ENCODE measurements at places on chromosomes 12 and 14.
A peak's percentile ranks its signal among the peaks of the same experiment; 100 is the strongest.

GRCh38 chr14:65242732-65243134, 140.4 kb upstream of the MAX start:
- no peak for DNase-seq

DNA sequence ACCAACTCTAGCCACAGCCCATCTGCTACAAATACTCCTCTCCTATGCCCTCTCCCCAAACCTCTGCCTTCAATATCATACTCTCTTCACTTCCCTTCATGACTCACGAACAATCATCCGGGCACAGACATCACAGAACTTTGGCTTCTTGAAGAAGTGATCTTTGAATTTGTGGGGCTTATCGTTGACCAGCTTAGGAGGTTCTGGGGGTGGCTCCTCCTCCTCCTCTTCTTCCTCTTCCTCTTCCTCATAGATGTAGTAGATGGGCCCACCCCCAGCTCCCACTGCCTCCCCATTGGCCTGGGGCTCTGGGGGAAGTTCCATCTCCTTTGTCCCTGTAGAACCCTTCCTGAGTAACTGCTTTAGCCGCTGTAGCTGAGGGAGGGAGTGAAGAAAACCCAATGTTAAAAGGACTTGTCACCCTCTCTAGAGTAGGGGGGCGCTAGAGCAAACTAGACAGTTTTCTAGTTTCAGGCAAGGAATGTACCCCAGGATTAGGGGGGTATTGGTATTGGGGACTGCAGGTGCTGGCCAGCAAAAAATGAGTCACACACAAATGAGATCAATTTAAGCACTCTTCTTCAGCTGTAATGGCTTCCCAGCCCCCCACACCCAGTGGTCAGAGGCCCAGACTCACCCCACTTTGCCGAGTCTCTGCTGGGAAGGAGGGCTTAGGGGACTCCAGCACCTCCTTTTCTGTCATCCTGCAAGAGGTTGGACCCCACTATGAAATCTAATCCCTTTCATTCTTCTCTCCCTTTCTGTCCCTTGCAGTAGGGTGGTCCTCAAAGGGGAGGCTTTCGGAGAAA, 1.8 kb downstream of the STAC3 start:
- no peak for DNase-seq

GRCh38 chr14:24984846-24985589, 64.9 kb downstream of the STXBP6 start:
- no peak for DNase-seq

DNA sequence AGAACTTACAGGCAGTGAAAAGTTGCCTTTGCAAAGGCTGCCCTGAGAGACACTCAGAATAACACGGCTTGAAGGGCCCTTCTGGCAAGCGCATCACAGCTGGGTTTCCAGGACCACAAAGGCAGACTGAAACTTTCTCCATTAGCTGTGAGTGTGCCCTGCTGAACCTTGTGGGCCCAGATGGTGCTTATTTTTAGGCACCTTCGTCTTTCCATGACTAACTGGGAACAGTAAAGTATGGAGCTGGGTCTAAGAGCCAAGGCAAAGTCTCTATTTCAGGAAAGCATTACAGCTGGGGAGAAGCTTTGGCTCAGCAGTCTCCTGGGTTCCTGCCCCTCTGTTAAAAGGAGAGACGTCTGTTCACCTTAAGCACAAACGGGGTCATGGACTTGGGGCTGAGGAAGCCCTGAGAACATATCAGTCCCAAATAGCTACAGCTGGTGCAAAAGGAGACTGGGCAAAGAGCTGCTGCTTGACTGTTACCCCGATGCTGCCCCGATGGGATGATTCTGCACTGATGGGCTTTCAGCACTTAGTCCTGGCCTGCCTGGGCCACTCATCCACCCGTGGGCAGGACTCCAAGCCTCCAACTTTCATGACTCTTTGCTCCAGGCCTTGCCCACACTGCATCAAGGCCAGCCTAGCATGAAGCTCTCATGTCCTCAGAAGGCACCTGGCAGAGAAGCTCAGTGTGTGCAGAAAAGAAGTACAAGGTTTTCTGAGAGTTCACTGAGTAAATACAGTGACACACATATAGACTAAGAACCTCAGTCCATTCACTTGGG, 248.3 kb downstream of the PHLDA1 start:
- DNase-seq: peak; percentile 36

- no peak for DNase-seq
These were observed 24.7 kb upstream of the PWP1 start for GRCh38 chr12:107660861-107661415.

- DNase-seq: no peak
These were observed 92.8 kb upstream of the TMCC3 start for GRCh38 chr12:94743174-94743573.

DNA sequence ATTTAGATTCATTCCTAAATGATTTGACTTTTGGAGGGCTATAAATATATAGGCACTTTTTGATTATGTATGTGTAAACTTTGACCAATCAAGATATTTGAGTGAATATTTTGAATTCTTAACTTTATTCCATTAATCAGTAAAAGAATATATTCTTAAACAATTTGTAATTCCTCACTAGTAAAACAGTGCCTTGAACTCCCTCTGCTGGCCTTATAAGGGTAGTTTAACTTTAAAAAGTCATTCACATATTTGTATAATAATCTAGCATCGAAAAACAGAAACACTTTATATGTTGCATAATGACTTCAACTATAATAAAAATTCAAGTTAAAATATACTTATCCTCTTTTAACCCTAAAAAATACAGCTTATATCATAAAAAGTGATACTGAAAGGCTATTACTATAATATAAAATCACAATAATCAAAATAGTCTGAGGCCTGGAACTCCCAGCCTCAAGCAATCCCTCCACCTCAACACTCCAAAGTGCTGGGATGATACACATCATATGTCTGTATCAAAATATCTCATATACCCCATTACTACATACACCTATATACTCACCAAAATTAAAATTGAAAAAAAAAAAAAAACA, 31.2 kb downstream of the CCDC59 start:
- peak; percentile 22 for DNase-seq

DNA sequence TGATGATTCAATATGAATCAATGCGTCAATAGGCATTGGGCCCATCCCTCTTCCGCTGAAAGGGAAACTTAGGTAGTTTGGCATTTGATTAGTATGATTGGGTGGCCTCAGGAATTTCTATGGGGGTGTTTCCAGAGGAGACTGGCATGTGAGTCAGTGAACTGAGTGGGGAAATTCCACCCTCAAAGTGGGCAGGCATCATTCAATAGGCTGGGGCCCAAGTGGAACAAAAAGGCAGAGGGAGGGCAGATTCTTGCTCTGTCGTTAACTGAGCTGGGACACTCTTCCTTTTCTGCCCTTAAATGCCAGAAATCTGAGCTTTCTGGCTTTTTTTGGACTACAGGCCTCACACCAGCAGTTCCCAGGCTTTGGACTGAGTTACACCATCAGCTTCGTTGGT, 373.5 kb downstream of the RPS29 start:
- no peak for DNase-seq

DNA sequence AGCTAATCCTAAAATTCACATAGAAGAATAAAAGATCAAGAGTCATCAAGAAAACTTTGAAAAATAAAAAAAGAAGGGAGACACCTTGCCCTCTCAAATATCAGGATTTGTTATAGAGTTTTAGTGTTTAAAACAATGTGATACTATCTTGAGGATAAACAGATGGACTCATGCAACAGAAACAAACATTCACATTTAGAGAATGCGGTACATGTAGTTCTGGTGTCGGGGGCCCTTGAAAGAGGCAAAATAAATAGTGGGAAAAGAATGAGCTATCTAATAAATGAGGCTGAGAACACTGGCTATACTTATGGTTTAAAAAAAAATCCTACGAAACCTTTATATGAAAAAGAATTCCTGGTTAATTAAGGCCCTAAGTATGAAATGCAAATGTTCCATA, 127.7 kb downstream of the LLPH start:
- no peak for DNase-seq

DNA sequence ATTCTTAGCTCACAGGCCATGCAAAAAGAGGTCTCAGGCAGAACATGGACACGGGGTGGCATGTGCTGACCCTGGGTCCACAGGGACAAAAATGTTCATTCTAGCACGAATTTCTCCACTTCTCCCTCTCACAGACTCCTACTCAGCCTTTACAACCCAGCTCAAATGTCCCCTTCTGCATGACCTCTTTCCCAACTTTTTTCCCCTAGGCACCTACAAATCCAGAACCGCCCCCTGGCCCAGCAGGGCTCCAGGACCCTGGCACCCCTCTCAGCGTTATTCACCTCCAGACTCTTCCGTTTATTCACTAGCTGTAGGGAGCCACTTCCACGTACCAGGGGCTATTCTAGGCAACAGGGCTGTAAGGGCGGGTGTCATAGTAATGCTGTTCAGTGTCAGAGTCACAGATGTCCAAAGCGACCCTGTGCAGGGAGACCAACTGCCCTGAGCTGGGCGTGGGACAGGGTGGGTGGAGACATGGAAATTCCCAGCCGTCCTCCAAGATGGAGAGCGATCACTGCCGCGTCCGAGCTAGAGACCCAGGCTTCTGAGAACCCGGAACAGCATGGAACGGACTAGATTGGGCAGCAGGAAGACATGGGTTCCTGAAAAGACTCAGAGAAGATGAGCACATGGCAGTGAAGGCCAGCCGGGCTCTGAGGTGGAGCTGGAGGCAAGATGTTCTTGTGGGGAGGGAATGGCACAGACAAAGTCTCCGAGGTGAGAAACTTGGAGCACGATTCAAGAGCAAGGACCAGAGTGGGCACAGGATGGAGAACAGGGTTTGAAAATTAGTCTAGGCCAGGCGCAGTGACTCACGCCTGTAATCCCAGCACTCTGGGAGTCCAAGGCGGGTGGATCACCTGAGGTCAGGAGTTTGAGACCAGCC, 274.9 kb upstream of the RTL1 start:
- no peak for DNase-seq

GRCh38 chr14:100771121-100771800, 44.6 kb downstream of the DLK1 start:
- DNase-seq: no peak

DNA sequence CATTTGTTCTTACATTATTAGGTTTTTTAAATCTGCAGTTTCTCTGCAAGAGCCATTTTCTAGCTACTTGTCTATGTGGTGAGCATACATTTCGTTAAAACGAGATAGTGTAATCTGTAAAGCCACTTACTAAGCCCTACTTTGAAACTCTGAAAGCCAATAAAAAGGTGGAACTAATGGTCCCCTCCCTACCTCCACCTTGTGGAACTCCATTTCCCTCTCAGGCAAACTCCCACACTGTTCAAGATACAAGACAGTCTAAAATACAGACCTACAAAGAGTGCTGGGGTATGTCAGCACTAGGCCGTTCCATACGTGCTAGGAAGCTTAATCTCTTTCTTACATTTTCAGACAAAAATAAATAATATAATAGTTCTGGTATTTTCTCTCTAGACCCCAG, 74.1 kb downstream of the DUSP6 start:
- DNase-seq: no peak

DNA sequence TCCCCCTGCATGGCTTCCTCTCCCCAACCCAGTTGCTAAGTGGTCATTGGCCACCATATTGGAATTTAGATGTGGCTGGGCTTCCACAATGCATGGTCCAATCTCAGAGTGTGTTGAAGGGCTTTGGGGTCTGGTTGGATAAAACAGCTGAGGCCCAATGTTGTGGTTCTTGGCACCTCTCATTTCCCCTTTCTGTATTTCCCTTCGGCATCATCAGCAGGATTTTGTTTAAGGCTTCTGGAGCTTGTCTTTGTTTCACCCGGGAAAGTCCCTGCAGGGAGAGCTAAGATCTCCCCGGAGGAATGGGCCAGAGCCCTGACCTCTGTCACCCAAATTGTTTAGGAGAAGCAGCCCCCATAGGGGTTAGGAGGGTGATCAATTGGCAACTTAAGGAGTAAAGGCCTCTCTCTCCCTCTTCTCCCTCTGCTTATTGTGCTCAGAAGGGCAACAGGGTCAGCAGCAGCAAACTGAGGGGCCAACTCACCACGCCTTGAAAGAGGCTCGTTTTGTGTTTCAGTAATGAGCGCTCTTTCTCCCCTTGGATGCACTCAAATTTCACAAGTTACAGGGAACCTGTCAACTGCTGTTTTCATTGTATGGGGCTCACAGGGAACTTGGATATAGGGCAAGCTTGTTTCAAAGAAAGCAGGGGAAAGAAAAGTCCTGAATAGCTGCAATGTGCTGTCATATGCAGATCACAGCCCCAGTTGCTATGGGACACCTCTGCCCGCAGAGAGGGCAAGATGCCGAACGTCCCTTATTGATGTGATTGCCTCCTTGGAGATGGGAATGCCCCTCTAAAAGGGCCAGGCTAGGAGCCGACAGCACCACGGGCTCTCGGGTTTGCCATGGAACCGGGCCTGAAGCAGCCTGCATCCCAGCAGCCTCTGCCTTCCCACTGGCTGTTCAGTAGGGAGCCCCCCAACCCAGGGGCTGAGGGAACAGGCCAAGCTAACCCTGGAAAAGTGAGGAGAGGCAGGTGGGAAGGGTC, 223.7 kb downstream of the ZFP36L1 start:
- DNase-seq: no peak

- DNase-seq: peak; percentile 48
These were observed 450.5 kb downstream of the TMEM117 start for GRCh38 chr12:44286336-44286735.

DNA sequence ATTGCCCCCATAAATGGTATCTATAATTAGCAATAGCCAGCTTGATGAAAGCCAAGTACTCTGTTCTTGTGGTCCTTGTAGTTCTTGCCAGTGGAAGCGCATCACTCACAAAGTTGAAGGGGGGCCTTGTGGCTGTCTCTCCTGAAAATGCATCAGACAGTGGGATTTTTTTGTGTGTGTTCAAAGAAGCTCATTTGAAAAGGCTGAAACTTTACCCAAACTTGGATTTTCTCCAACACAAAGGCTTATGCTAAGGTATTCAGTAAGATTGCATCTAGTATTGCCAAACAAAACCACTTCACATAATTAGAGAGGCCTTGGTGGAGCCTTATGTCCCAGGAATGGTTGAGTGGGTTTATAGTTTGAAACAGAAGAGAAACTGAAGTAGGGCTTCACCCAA, 216.7 kb upstream of the TMTC1 start:
- no peak for DNase-seq

DNA sequence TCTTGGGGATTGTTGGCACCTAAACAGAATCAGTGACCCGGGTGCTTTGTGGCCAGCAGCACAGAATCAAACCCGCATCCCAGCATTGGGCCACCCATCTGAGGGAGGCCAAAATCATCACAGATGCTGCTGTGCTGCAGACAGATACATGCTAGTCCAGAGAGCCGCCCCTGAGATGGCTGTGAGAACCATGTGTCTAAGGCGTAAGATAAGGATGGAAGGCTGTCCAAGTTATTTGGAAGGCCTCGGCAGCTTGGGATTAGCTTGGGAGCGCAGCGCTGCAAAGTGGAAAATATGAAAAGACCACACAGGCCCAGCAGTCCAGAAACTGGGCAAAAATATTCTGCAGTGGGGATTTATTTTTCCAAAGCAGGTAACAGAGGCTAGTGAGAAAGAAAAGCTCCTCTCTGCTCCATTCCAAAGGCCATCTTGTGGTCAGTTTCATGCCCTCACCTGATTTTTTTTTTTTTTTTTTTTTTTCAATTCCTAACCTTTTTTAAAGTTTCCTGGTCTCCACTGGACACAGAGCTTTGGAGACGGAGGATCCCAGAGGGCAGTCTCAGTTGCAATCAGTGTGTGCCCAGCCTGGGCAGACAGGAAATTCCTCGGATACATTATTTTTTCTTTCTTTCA, 178.9 kb upstream of the BCL2L14 start:
- no peak for DNase-seq

Data from AG20443 (cell line).